Mesangial cell (primary cell): ENCODE measurements at places on chromosomes 1 and 21. TPM values are rescaled to one million over a fixed set of nuclear protein-coding genes. Genes with fewer than 3 reads are reported as not detected.

Gene GRIK1
- total RNA-seq, result not detected in 2 replicates

Gene SPRR1B
- total RNA-seq, result not detected in 2 replicates

Gene FAM72D
- 0.13 and 2.4 TPM in 2 replicates for total RNA-seq

Gene SPRR2E
- total RNA-seq, result not detected in 2 replicates

Gene KRTAP10-3
- total RNA-seq, result not detected in 2 replicates

Gene OR2T29
- total RNA-seq, result not detected in 2 replicates

Gene DCDC2B
- not detected in 2 replicates for total RNA-seq

Gene IKBKE
- total RNA-seq, result 18.9 and 19.9 TPM in 2 replicates

Gene FNDC10
- 6.4 and 11.2 TPM in 2 replicates for total RNA-seq

Gene KCNQ4
- 0.49 and 1.3 TPM in 2 replicates for total RNA-seq

Gene OR2L8
- not detected in 2 replicates for total RNA-seq

Gene MAP10
- total RNA-seq, result 2.3 and 2.6 TPM in 2 replicates

Gene FCRL5
- not detected in 2 replicates for total RNA-seq
